ENCODE measurements at places on chromosomes 5 and 9. TPM values are rescaled to one million over a fixed set of nuclear protein-coding genes. Genes with fewer than 3 reads are reported as not detected.

C9orf50 gene
- total RNA-seq: not detected

LHX6 gene
- 4.4 TPM for total RNA-seq

GRCh38 chr5:92890841-92891244, 690.2 kb downstream of the NR2F1-AS1 start:
- H3K36me3 ChIP-seq: no peaks in the 10 kb centered on the region
- H3K4me3 ChIP-seq: no peak overlapping the region
- DNase-seq: no peak
- H3K27me3 ChIP-seq: no peaks in the 10 kb centered on the region

DNA sequence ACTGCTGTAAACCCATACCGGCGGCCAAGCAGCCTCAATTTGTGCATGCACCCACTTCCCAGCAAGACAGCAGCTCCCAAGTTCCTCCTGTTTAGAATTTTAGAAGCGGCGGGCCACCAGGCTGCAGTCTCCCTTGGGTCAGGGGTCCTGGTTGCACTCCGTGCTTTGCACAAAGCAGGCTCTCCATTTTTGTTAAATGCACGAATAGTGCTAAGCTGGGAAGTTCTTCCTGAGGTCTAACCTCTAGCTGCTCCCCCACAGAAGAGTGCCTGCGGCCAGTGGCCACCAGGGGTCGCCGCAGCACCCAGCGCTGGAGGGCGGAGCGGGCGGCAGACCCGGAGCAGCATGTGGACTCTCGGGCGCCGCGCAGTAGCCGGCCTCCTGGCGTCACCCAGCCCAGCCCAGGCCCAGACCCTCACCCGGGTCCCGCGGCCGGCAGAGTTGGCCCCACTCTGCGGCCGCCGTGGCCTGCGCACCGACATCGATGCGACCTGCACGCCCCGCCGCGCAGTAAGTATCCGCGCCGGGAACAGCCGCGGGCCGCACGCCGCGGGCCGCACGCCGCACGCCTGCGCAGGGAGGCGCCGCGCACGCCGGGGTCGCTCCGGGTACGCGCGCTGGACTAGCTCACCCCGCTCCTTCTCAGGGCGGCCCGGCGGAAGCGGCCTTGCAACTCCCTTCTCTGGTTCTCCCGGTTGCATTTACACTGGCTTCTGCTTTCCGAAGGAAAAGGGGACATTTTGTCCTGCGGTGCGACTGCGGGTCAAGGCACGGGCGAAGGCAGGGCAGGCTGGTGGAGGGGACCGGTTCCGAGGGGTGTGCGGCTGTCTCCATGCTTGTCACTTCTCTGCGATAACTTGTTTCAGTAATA, at the start of gene FXN:
Gene FXN (plus strand): TSS at position 315 of the 871 bp plus-strand sequence. CDS start 31 bp downstream, at position 346.
- peaks cover 27% of the 10 kb centered on the region for H3K4me1 ChIP-seq
- H3K36me3 ChIP-seq: no peaks in the 10 kb centered on the region
- DNase-seq: peak; percentile 86
- H3K27ac ChIP-seq: peak within 1 kb of the TSS; percentile 94
- H3K4me3 ChIP-seq: peak within 1 kb of the TSS; percentile 85

DNA sequence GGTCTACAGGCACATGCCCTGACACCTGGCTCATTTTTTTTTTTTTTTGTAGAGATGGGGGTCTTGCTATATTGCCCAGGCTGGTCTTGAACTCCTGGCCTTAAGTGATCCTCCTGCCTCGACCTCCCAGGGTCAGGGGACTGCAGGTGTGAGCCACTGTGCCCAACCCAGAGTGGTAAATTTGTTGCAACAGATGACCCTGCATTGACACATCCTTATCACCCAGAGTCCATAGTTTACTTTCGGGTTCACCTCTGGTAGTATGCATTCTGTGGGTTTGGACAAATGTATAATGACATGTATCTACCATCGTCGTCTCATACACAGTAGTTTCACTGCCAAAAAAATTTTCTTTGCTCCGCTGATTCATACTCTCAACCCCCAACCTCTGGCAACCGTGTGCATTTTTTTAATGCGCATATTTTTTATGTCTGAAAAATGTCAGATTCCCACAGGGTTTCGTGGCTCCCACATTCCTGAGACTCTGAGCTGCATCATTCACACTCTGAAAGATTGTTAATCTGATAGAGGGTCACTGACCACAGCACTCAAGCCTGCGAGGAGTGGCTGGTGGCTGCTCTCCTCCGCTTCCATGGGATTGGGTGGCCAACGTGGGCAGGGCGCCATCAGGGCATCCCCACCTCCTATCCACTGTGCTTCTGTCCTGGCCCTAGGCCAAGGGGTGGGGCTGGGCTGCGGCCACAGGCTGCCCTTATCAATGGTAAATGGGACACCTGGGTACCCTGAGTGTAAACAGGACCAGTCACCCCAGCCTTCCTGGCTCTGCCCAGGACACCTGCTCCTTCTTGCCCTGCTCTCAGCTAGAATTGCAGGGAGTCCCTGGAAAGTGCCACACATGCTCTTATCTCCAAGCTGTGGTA, 9.6 kb downstream of the NDST1 start:
- DNase-seq: peak; percentile 59
- peaks cover 99% of the 10 kb centered on the region for H3K4me1 ChIP-seq
- H3K36me3 ChIP-seq: peaks cover 21% of the 10 kb centered on the region
- peak overlapping the region; percentile 54 for H3K27ac ChIP-seq
- H3K27me3 ChIP-seq: no peaks in the 10 kb centered on the region
- no peak overlapping the region for H3K4me3 ChIP-seq

GRCh38 chr5:119398727-119399466, 43.1 kb downstream of the TNFAIP8 start:
- H3K4me1 ChIP-seq: peaks cover 12% of the 10 kb centered on the region
- peak; percentile 70 for DNase-seq
- H3K4me3 ChIP-seq: no peak overlapping the region
- no peaks in the 10 kb centered on the region for H3K36me3 ChIP-seq

GRCh38 chr5:63563008-63563917, 399.0 kb downstream of the HTR1A start:
- H3K27ac ChIP-seq: no peak overlapping the region
- no peak for DNase-seq
- no peak overlapping the region for H3K4me3 ChIP-seq
- H3K27me3 ChIP-seq: no peaks in the 10 kb centered on the region

GRCh38 chr9:38047301-38048251, 21.5 kb downstream of the SHB start:
- no peaks in the 10 kb centered on the region for H3K27me3 ChIP-seq
- H3K4me3 ChIP-seq: peak overlapping the region; percentile 42
- H3K27ac ChIP-seq: peak overlapping the region; percentile 89
- no peaks in the 10 kb centered on the region for H3K36me3 ChIP-seq
- DNase-seq: peak; percentile 63

GRCh38 chr5:150780816-150781221, 2.3 kb downstream of the SMIM3 start:
- no peaks in the 10 kb centered on the region for H3K27me3 ChIP-seq
- H3K4me1 ChIP-seq: peaks cover 86% of the 10 kb centered on the region
- peak overlapping the region; percentile 96 for H3K27ac ChIP-seq

GRCh38 chr9:129197978-129198318, 19.9 kb upstream of the IER5L start:
- no peaks in the 10 kb centered on the region for H3K36me3 ChIP-seq
- peak overlapping the region; percentile 81 for H3K27ac ChIP-seq
- H3K27me3 ChIP-seq: peaks cover 27% of the 10 kb centered on the region
- peak; percentile 34 for DNase-seq
- peak overlapping the region; percentile 29 for H3K4me3 ChIP-seq

DNA sequence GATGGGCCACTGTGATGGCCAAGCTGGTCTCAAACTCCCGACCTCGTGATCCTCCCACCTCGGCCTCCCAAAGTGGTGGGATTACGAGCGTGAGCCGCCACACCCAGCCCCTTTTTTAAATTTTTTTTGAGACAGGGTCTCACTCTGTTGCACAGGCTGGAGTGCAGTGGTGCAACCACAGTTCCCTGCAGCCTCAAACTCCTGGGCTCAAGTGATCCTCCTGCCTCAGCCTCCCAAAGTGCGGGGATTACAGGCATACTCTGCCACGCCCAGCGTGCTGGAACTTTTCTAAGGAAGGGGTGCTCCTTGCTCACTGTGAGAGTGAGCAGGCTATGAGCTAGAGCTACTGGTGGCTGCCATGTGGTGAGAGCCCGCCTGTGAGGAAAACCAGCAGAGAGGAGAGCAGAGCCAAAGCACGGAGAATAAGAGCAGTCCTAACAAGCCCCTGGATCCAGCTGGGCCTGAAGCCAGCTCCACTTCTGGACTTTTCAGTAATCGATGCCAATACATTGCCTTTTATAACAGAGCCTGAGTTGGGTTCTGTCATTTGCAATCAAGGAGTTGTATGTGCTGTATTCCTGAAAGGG, 75.5 kb upstream of the UNC5A start:
- H3K36me3 ChIP-seq: no peaks in the 10 kb centered on the region
- no peaks in the 10 kb centered on the region for H3K4me1 ChIP-seq
- no peak overlapping the region for H3K4me3 ChIP-seq
- no peak overlapping the region for H3K27ac ChIP-seq

UHRF2 gene
- 14.1 TPM for total RNA-seq

GRCh38 chr5:137498301-137498735, 808 bp downstream of the SPOCK1 start:
- H3K4me1 ChIP-seq: peaks cover 12% of the 10 kb centered on the region
- H3K36me3 ChIP-seq: no peaks in the 10 kb centered on the region
- no peak for DNase-seq
- H3K4me3 ChIP-seq: peak overlapping the region; percentile 68

DNA sequence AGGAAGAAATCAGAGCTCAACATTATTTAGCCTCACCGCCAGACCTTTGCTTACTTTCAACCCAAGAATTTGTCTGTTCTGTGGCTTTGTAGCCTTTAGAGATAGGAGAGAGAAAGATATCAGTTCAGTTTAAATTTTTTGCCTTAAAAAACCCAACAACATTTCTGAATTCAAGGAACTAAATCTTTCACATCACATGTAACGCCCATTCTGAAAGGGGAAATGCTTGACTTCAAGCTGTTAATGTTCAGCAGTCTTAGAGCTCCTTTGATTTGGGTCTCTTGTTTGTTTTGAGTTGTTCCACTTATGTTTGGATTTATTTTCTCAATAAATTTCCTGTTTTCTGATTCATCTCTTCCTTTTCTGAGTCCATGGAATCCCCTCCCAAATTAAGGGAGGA, 294.5 kb downstream of the ARHGAP26 start:
- H3K4me3 ChIP-seq: peak overlapping the region; percentile 25
- peaks cover 79% of the 10 kb centered on the region for H3K4me1 ChIP-seq
- H3K36me3 ChIP-seq: peaks cover 15% of the 10 kb centered on the region
- H3K27ac ChIP-seq: peak overlapping the region; percentile 86
- no peak for DNase-seq

- no peak for DNase-seq
- H3K27me3 ChIP-seq: peaks cover 25% of the 10 kb centered on the region
Measured at GRCh38 chr5:371811-372555, 50.5 kb downstream of the AHRR start.

- no peaks in the 10 kb centered on the region for H3K36me3 ChIP-seq
- H3K27me3 ChIP-seq: no peaks in the 10 kb centered on the region
- H3K4me3 ChIP-seq: no peak overlapping the region
- DNase-seq: no peak
Measured at GRCh38 chr9:72728031-72728770, 206.8 kb downstream of the TMC1 start.

Measured in left ventricle myocardium inferior (tissue), 1 donor.